HAP-1 (cell line): ENCODE measurements at places on chromosomes 1 and 21.

GRCh38 chr1:12173631-12174121 is 6.9 kb downstream of the TNFRSF1B start:
- DNase-seq: no peak

- DNase-seq: no peak
Measured at GRCh38 chr1:116154536-116154935, 43.3 kb downstream of the MAB21L3 start.

DNA sequence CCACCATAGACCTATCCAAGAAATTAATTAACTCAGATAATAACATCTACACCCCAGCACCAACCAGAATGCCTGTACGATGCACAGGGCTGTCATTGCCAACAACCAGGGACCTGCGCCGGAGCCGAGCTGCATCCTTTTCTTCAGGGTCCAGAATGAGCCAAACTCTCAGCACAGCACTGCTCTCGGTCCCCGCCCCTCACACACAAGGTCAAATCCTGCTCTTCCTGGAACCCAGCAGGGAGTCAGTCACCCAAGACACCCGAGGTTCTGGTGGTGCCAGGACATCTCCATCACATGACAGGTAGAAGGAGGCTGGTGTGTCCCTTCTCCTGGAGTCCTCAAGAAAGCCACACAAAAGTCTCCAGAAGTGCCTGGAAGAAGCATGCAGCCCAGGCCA is 31.9 kb downstream of the NPHP4 start:
- DNase-seq: no peak

- no peak for DNase-seq
Measured at GRCh38 chr1:66316464-66317247, 217.3 kb upstream of the SGIP1 start.

GRCh38 chr1:76337542-76338219 is 263.1 kb downstream of the ST6GALNAC3 start:
- DNase-seq: no peak

GRCh38 chr1:109214695-109215623 is 1.2 kb downstream of the SARS1 start:
- DNase-seq: peak; percentile 80

- no peak for DNase-seq
Measured at GRCh38 chr1:203300441-203301330, 4.6 kb upstream of the BTG2 start.

- peak; percentile 89 for DNase-seq
Measured at GRCh38 chr1:165827268-165828102, at the start of gene UCK2. TSS of gene UCK2 (plus strand) at chr1:165827614. CDS start at chr1:165827834, 220 bp downstream.

GRCh38 chr1:44860331-44860730 is 17.3 kb upstream of the PTCH2 start:
- DNase-seq: no peak

DNA sequence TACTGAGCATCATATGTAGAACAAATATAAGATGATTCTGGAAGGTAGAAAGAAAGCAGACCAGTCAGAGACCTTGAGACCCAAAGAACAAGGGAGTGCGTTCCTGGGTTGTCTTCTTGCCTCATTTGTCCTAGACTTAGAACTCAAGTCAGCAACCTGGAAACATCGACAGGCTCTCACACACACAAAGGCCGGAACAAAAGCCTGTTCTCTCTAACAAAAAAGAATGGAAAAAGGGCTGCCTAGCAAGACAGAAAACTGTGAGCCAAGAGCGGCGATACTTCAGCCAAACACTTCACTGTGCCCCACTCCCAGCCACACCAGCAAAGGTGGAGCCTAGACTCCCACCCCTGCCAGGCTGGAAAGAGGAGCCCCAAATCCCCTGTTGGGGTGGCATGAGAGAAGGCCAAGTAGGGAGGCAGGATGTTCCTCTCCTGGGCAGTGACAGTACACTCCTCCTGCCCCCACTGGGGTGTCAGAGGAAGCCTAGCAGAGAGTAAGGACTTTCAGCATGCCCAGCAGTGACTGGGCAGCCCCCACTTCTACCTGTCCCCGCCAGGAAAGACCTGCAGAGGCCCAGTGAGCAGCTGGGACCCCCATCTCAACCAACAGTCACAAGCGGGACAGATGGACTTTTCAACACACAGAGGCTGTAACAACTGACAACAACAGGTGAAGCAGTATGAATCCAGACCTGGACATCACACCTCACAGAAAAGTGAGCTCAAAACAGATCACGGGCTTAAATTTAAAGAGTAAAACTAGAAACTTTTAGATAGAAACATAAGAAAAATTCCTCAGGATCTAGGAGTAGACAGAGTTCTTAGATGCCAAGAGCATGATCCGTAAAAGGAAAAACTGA is 33.0 kb downstream of the MRAP start:
- no peak for DNase-seq

GRCh38 chr21:32278103-32278502 is 746 bp downstream of the MIS18A start:
- no peak for DNase-seq
